NCI-H82 (cell line): ENCODE measurements at places on chromosomes 7 and 10.

DNA sequence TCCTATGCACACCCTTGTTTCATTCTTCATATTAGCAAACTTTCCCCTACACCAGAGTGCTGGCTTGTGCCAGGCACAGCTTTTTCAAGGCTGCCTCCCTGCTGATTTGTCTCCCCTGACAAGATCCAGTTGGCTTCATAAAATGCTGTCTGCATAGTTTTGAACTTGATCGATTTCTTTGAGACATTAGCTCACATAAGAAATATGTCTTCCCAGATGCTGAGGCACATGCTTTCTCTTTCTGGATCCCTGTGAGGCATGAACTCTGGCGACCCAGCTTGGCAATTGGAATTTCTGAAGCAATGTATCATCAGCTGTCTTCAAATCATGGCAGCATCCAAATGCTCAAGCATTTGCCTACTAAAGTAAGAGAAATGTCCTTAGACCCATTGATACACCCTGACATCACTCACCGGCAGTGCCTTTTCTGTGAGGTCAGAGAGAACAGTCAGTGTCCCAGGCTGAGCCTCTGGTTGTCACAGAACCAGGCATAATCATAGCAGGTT lies 616.4 kb upstream of the GHITM start:
- DNase-seq: no peak

- no peak for DNase-seq
These were observed 109.5 kb downstream of the NRF1 start for GRCh38 chr7:129721068-129721467.

DNA sequence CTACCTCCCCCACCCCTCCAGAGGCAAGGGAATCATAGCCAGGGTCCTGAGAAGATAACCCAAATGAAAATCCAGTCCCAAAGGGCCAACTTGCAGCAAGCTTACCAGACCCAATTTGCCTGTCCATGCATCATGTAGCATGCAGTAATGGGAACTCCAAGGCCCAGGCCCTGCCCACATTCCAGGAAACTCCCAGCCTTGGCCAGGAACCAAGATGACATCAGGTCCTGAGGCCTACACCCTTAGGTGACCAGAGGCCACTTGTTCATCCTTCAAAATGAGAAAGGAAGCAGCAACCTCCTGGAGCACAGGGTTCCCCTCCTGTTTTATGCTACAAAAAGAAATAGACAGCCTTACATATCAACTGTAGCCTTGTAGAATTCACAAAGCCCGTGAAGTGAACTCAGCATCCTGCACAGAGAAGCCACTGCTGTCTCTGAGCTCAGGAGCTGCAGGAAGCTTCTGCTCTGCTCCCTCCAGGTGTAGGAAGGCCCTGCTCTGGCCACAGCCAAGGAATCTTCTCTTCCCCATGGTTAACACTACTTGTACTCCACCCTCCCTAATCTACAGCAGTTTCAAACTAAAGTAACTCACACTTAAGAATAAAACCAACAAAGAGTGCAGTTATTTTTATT lies 30.3 kb upstream of the GRB10 start:
- DNase-seq: no peak

DNA sequence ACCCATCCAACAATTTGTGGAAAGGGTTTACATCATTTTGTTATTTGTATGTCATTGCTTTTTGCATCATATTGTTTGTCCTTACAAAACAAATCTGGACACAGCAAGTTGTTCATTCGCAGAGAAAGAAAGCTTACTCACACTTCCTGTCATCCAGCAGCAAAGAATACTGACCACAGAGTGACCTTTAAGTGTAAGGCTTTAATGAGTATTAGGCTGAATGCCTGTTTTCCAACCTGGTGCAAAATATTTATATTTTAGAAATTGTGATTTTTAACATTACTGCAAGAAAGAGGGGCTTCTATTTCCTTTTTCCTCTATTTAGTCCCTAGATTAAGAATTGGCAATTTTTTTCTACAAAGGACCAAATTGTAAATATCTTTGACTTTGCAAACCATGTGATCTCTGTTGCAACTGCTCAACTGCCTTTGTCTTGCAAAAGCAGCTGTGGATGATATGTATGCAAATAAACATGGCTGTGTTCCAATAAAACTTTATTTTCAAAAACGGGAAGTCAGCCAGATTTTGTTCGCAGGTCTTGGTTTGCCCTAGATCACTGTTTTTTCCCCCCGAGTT lies 27.8 kb upstream of the ITGB1 start:
- DNase-seq: no peak

- no peak for DNase-seq
These were observed 185.7 kb upstream of the FZD8 start for GRCh38 chr10:35827783-35828182.

DNA sequence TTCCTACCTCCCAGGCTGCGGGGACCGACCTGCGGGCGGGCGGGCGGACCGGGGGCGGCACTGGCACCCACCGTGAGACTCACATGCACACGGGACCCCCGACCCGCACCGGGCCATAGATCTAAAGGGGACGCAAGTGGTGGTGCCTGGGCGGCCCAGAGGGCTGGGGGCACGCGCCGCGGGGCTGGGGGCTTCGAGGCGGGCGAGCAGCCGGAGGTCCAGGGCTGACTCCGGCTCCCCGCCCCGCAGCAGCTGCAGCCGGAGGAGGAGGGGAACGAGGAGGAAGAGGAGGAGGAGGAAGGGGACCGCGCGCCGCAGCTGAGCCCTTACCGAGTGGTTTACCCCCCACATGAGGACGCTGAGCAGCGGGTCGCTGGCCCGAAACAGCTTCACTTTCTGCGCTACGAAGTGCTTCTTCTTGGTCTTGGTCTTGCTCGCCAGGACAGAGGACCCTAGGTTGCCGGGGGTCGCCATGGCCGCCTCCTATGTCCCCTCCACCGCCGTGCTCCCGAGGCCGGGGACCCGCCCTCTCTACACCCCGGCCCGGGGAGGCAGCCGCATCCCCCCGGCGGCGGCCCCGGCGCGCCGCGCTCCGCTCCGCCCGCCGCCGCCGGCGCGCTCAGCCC lies 412 bp downstream of the PIP4K2A start:
- peak; percentile 36 for DNase-seq

- no peak for DNase-seq
These were observed 1174.9 kb upstream of the AUTS2 start for GRCh38 chr7:68423356-68423755.

- peak; percentile 67 for DNase-seq
These were observed 13.2 kb upstream of the TRA2A start for GRCh38 chr7:23544913-23545354.

DNA sequence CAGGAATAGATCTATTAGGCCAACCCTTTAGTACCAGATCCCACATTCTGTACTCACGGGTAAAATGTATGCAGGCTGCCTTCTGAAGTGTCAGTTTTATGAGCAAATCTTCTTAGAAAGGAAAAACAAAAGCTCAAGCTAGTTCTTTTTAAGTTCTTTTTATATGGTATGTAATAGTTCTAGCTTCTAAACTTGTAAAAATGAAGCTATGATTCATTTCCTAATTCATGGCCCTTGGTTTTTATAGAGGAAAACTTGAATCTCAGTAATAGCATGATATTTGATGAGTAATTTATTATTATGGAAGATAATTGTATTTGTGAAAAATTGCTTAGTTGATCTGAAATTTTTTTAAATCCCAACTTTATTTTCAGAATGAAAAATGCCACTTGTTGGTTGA lies 54.3 kb downstream of the SLK start:
- no peak for DNase-seq

DNA sequence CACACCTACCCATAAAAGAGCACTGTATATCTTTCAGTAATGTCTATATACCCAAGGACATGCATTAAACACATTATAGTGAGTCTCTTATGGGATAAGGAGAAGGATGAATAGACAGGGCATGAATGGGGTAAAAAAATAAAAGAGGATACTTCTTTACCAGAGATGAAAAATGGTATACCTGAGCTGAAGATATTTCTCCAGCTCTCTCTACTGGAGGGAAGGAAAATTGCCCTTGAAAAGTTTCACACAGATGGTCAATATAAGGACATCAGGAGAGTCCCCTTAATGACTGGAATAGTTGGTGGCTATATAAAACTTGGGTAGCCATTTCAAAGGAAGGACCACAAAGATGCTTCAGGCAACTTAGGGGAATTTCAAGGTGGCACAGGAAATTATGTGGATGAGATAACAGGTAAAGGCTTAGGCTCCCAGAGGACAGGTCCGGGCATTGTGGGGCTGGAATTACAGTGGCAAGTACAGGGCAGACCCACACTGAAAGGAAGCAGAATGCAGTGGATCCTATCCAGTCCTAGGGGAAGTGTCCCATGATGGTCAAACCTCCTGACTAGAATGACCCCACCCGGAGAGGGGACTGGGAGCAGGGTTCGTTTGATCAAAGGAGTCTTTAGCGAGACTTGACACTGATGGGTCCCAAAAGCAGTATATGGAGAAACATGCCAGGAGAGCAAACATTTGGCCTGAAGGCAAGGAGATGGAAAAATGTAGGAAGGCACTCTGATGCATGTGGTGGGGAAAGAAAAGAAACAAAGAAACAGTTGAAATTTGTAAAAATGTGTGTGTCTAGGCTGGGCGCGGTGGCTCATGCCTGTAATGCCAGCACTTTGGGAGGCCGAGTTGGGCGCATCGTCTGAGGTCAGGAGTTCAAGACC lies 35.6 kb downstream of the PLAU start:
- DNase-seq: no peak

DNA sequence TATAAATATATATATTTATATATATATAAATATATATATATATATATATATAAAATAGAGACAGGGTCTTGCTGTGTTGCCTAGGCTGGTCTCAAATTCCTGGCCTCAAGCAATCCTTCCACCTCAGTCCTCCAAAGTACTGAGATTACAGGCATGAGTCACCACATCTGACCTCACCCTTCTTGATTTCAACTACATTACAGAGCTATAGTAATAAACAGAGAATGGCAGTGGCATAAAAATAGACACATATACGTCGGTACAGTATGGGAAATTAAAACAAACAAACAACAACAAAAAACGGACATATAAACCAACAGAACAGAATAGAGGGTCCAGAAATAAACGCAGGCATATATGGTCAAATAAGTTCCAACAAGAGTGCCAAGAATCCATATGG lies 77.6 kb upstream of the PPP1R3A start:
- no peak for DNase-seq

DNA sequence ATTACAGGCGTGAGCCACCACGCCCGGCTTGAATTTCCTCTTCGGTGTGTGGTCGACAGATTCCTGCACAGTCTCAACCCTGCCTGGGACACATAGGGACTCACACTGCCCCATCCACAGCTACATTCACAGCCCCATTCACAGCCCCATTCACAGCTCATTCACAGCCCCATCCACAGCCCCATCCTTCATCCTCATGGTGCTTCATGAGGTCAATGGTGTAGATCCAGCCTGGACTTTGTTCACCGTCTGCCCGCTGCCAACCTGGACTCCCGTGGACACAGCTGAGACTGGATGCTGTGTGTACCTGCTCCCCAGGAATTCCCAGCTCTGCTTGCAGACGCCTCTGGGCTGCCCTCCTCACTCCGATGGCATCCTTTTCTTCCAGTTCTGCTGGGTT lies 5.2 kb downstream of the IDI2 start:
- no peak for DNase-seq

DNA sequence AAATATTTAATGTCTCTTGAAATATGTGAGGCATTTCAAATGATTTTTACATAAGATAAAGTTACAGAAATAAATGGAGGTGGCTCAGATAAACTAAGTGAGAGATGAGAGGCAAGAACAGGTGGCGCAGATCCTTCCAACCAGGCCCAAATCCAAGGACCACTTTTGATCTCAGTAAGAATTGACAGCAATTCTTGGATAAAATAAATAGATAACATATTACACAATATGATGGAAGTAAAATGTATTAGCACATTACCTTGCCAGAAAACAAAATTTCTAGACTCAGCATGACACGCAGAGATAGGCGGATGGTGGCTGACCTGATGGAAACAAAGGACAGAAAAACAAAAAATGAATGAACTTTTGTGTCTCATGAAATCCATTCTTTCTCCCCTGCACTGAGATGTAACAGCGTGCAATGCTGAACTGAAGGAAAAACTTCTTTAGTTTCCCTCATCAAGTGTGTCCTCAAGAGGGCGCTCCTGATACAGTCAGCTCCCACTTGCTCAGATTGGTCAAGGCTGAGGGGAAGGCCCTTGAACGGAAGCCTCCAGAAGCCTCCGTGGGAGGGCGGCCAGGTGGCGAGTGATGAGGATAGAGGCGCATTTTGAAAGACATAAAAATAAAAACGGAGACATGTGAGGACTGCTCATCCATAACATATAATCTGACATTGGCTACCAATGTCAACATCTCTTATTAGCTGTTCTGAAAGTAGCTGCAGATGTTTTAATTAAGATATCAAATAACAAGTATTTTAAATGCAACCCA lies 62.8 kb upstream of the GSDME start:
- peak; percentile 89 for DNase-seq

- no peak for DNase-seq
These were observed 45.1 kb upstream of the PPP2R2D start for GRCh38 chr10:131855461-131856401.

DNA sequence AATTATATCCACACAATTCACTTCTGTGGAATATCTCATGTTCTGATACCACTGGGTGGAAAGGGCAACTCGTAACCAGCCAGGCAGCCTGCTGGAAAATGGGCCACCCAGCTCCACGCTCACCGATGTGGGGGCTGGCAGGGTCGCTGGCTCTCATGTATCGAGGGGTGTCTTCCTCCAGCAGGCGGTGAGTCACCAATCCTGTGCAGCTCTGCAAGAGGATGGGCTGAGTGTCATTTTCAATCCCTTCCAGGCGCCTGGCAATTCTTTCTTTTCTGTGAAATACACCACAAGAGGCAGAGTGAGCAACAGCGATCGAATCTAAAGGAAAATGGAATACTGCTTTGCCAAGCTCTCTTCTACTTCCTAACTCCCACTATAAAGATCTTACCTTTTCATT lies 80.1 kb downstream of the SVIL start:
- DNase-seq: no peak

DNA sequence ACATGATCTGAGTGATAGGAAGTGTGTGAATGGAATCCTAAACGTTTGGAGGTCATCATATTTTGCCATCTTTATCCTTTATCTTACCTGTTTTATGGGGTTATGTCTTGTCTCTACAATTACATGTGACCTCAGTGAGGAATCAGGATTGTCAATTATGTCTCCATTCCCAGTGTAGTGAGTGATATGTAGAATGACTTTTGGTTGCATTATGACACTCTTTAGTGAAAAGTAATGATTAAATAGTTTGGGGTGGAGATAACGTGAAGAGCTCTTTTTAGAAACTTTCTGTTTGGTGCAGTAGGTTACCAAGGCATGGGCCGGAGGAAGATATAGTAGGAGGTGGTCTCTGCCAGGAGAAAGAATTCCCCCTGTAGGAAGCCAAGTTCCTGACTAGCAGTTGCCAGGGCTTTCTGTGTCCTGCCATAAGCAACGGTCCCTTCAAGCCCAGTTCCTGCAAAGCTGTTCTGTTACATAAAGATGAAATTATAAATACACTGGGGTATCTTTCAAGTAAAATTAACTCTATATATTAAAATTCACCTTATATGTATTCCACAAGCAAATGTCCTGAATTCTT lies 228.2 kb downstream of the NSUN6 start:
- DNase-seq: peak; percentile 41

- DNase-seq: peak; percentile 6
These were observed 8.1 kb downstream of the SFTPA2 start for GRCh38 chr10:79552143-79552542.
